Spinal cord (tissue), 10 donors: ENCODE measurements at places on chromosomes 7 and 10. TPM values are rescaled to one million over a fixed set of nuclear protein-coding genes. Genes with fewer than 3 reads are reported as not detected.

Gene AGBL3
- 5.5 TPM for total RNA-seq

Gene SEMA3E
- 11.8 TPM for total RNA-seq

Gene SFTPA1
- total RNA-seq = not detected

Gene GIMAP6
- 9.1 TPM for total RNA-seq

Gene TES
- 35.4 TPM for total RNA-seq

Gene OR2A1
- 0.50 TPM for total RNA-seq

Gene LRRC61
- total RNA-seq = 8.1 TPM

Gene WDR11
- 91.5 TPM for total RNA-seq

Gene MYH16
- total RNA-seq = not detected

Gene HTR7
- total RNA-seq = 12.4 TPM

Gene FAM237B
- total RNA-seq = not detected

Gene AOAH
- 8.1 TPM for total RNA-seq

Gene PNLIPRP3
- not detected for total RNA-seq

Gene DRGX
- total RNA-seq = 3.4 TPM

Gene GATAD1
- 43.2 TPM for total RNA-seq

Gene ADARB2
- 5.4 TPM for total RNA-seq

Gene CACNA2D1
- 108 TPM for total RNA-seq

Gene C7orf57
- total RNA-seq = 7.9 TPM

Gene PTPRZ1
- total RNA-seq = 138 TPM

Gene WIPF3
- total RNA-seq = 5.2 TPM

Gene WNT16
- total RNA-seq = 12.0 TPM

Gene SPDYE1
- total RNA-seq = not detected

Gene ZNF467
- total RNA-seq = 4.1 TPM

Gene ATAD1
- total RNA-seq = 57.4 TPM

Gene HMX3
- 0.20 TPM for total RNA-seq

Gene HOGA1
- 3.1 TPM for total RNA-seq

Gene LEP
- total RNA-seq = 0.06 TPM
